H4 (cell line): ENCODE measurements at places on chromosomes 16 and 17. TPM values are rescaled to one million over a fixed set of nuclear protein-coding genes. Genes with fewer than 3 reads are reported as not detected.

GRCh38 chr17:15507001-15507400 is 39.6 kb upstream of the CDRT4 start:
- DNase-seq: no peak

Gene OR2C1
- not detected in 2 replicates for total RNA-seq

GRCh38 chr17:17824783-17825614 is 11.8 kb downstream of the SREBF1 start:
- DNase-seq: no peak

Gene MYH8
- 0.15 and 0.18 TPM in 2 replicates for total RNA-seq

GRCh38 chr17:64442541-64442971 is 6.4 kb upstream of the MILR1 start:
- no peak for DNase-seq

DNA sequence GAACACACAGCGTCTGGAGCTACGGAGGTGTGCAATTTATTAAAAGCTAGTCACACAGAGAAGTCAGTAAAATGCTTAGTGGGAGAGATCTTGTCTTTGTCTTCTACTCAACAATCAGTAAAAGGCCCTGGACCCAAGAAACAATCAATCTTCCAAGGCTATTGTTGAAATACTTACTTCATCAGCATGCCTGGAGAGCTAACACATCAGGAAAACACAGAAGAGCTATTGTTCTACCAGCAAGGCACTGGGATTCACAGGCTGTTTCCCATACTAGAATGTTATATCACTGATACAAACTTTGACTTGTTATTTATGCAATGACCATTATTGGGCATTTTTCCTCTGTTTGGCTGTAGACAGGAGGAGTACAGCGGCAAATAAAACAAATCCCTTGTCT is 247.8 kb upstream of the ERCC4 start:
- DNase-seq: no peak

- peak; percentile 67 for DNase-seq
Measured at GRCh38 chr16:17467923-17468540, 2.7 kb downstream of the XYLT1 start.

Gene TBC1D3K
- total RNA-seq: not detected in 2 replicates

DNA sequence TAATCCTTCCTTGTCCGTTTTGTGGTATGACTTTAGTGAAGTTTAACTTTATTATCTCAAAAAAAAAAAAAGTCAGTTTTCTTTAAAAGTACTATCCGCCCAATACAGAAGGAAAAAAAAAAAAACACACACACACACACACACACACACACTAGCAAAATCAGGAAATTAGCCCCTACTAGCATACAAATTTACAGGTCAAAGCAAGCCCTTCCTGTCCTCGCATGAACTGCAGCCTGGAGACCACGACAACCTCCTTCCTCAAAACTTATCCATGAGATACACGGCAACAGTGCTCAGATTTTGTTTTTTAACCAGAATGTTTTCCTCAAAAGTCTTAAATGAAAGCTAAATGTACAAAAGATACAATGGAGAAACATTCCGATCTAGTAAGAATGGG is 16.2 kb downstream of the NCOR1 start:
- DNase-seq: no peak

DNA sequence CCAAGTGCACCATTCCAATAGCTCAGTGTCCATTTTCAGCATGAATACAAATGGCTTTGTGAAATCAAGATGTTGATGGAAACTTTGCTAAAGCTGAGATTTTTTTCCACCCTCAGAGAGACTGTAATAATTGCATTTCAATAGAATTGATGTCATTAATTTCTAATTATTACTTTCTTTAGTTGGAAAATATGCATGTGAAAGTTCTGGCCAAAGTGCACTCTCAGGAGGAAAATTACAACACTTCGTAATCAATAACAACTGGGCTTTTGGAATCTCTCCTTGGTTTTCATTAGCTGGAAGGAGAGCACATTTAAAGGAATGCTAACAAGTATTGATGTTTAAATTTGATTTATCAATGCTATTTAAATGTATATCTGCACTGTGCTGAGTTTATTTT is 529.5 kb upstream of the CDH8 start:
- no peak for DNase-seq

Gene CDRT4
- total RNA-seq: 2.4 TPM in 1 of 2 replicates, not detected in the other

Gene PRSS27
- total RNA-seq: 0.02 and 0.46 TPM in 2 replicates

GRCh38 chr17:49339354-49339753 is 22.7 kb downstream of the ZNF652 start:
- DNase-seq: no peak

DNA sequence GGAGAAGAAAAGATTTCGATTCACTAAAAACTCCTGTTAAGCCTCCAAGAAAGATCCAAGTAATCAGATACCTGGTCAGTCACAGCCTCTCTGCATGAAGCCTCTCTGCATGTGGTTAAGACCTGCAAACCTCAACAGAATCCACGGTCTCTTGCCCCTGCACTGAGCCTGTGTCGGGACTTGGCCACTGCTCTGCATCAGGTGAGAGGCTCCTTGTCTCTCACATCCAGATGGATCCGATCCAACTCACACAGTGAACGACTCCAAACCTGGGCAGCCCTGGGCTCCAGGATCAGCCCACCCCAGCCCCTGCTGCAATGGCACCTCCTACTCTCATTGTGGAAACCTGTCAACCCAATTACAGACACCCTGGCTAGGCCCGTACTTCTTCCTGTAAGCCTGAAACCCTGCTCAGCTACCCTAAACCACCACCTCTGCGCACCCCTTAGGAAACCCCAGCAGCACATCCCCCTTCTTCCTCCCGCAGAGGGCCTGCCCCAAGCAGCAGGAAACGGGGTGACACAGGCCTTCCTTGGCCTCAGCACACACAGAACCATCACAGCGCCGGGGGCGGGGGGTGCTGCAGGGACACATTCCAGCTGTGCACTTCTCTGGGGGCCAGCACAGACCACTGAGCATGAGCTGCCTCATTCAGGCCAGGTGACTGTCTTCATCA is 129.5 kb downstream of the ANKRD11 start:
- no peak for DNase-seq

Gene CA7
- total RNA-seq: not detected in 2 replicates

DNA sequence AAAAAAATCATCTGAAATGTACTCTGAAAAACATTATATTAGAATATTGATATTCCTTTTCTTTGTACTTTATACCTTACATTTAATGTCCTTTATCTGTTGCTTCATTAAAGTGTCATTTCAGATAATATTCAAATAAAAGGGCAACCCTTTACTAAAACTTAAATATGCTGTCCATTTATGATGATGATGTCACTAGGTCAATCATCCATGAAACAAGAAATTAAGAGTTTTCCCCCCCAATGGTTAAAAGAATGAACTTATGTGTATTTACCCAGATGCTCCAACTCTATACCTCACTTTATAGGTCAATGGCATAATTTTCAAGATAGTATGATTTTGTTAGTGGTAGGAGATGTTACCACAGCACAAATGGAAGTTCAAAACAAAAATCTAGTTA is 15.3 kb downstream of the APPBP2 start:
- no peak for DNase-seq

GRCh38 chr16:87210894-87211293 is 106.3 kb downstream of the C16orf95 start:
- no peak for DNase-seq

DNA sequence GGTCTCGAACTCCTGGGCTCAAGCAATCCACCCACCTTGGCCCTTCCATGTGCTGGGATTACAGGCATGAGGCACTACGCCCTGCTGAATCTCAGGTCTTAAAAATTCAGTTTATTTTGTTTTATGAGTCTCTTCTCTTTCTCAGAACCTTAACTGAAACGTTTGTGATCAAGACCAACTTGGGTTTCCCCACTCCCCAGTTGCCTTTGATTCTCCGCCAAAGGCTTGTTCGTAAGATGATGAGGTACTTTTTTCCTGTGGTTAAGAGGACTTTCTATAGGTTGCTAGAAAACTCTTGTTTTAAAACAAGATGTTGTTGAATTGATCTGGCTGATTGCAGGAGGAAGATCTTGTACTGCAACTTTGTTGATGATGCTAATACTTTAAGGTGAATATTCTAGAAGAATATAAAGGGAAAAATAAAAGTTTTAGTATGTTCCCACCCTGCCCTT is 11.7 kb downstream of the ABCC1 start:
- no peak for DNase-seq

GRCh38 chr17:63398680-63399079 is 47.4 kb downstream of the CYB561 start:
- no peak for DNase-seq

GRCh38 chr17:78338486-78339259 is 21.2 kb downstream of the SOCS3 start:
- no peak for DNase-seq

DNA sequence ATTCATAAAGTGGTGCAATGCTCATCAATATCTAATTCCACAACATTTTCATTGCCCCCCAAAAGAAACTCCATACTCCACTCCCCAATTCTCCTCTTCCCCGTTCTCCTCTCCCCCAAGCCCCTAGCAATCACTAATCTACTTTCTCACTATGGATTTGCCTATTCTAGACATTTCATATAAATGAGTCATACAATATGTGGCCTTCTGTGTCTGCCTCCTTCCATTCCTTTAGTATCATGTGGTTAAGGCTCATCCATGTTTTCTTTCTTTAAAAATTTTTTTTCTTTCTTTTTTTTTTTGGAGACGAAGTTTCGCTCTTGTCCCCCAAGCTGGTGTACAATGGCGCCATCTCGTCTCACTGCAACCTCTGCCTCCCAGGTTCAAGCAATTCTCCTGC is 56.3 kb upstream of the HAS3 start:
- DNase-seq: no peak

Gene SPG7
- 45.0 and 46.7 TPM in 2 replicates for total RNA-seq

DNA sequence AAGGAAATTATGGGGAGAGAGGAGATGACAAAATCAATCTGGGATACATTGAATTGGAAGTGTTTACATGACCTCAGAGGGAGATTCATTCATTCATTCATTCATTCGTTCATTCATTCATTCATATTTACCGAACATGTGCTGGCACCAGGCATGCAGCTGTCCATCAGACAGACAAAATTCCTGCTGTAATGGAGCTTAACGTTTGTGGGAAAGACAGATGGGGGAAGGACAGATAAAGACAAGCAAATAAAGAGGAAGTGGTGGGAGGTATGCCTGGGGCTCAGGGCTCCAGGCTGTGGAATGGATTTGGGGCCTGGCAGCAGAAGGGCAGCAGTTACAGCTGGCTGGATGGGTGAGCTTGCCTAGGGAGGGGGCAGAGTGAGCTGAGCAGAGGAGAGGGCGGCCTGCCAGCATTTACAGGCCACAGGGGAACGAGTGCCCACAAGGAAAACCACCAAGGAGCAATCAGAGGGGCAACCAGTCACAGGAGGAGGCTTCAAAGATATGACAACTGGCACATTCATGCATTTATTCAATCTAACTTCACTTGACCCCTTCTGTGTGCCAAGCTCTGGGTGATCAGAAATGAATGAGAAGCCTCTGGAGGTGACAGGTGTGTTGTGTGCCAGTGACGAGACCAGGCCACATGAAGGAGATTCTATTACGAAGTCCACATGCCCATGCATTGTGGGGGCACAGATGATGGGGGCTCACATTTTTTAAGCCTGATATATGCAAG is 48.5 kb downstream of the ARHGAP27 start:
- peak; percentile 80 for DNase-seq

Gene BFAR
- 60.4 and 85.7 TPM in 2 replicates for total RNA-seq

GRCh38 chr16:76639685-76640289 is 362.6 kb downstream of the CNTNAP4 start:
- DNase-seq: peak; percentile 81

GRCh38 chr17:72254808-72255449 is 134.1 kb downstream of the SOX9 start:
- no peak for DNase-seq

DNA sequence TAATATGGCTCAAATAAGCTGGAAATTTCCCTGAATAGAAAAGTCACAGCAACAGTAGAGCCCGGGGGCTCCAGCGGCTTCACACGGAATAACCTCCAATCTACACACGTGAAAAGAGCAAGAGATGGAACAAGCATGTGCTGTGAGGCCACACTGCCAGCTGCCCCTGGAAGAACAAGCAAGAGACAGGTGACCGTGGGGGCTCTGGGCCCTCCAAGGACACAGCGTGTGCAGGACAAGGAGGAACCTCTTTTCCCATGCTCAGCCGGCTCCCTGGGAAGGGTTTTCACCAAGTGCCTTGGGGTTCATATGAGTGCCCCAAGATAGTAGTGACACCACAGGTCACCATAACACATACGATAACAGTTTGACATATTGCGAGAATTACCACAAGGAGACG is 110.2 kb upstream of the ZNF750 start:
- no peak for DNase-seq
